ENCODE measurements at places on chromosomes 5 and 9.

GRCh38 chr5:61894046-61894445, 412.0 kb upstream of the KIF2A start:
- no peak for DNase-seq

DNA sequence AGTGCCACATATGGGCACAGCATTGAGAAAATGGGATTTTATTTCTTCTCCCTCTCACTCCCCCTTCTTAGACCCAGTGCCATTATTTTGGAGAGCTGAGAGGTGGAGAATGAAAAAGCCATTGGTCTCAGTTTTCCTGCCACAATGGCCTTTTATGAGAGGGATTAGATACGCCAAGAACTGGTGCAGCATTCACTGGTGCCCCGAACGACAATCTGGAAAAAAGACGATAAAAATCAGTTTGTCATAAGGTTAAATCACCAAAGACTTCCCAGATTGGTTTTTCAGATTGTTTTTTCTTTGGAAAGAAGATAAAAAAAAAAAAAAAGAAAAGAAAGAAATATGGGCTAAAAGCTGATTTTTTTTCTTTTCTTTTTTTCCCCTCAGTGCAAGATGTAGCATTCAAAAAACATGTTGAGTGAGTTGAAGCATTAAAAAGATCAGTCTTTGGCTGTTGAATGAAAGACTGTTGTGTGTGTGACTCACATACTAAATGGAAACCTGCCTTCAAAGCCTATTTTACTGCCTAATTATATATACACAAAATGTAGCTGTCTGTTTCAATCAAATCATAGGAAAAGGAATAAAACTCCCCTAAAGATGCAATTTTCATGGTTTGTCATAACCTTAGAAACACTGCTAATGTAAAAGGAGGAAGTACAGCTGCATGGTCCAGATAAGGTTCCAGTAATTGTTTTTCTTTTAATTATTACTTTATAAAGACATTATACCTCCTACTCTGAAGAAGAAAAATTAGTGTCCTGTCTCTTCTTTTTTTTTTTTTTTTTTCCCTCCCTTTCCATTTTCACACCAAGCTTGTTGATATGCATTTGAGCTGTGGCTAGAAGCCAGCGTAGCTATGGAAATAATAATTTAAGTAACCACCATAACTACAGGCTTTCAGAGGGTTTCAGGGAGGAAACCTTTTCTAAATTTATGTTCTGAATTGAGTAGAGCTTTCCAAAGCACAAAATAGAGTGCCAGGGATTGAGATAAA, 27.2 kb upstream of the ZNF608 start:
- DNase-seq: no peak

DNA sequence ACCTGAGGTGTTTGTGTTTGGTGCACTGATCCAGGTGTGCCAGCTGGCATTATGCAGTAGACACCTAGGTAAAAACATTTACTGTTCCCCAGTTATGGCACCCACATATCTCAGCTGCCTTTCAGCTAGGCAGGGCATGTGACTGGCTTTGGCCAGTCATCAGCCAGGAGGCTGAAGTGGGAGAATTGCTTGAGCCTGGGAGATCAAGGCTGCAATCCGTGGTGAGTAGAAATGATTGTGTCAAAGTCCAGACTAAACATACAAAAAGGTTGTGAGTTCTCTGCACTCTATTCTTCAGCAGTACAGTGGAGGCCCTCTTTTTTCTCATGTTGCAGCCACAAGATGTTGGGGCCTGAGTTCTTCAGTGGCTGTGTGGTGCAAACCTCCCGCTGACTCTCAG, 3.2 kb upstream of the FBLL1 start:
- DNase-seq: no peak

GRCh38 chr9:15010581-15010980, 100.4 kb upstream of the FREM1 start:
- no peak for DNase-seq

- DNase-seq: no peak
Observed at GRCh38 chr5:173563246-173563645, 53.2 kb downstream of the BOD1 start.
